RPMI8226 (cell line): ENCODE measurements at places on chromosomes 4 and X.

- peak; percentile 58 for DNase-seq
These were observed 46.9 kb downstream of the JADE3 start for GRCh38 chrX:46959101-46959500.

GRCh38 chrX:71400710-71401109, 34.6 kb downstream of the TAF1 start:
- no peak for DNase-seq

GRCh38 chr4:98662626-98663225, 4.3 kb upstream of the TSPAN5 start:
- peak; percentile 49 for DNase-seq

DNA sequence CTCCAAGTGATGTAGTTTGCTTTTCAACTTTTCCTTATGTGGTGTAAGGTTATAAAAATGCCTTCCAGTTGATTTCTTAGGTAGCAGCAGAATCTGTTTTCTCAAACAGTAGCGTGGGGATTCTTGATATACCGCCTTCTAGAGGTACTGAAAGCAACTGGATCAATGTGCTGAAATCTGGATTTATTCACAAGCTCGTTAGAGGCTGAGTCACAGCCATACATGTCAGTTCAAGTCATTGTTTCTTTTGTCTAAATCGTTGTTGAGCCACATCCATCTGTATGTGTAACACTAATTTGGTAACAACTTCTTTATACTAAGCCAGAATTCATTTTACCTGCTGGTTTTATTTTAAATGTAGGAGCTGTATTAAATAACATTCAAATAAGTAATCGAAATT, 200.0 kb upstream of the MAD2L1 start:
- no peak for DNase-seq

DNA sequence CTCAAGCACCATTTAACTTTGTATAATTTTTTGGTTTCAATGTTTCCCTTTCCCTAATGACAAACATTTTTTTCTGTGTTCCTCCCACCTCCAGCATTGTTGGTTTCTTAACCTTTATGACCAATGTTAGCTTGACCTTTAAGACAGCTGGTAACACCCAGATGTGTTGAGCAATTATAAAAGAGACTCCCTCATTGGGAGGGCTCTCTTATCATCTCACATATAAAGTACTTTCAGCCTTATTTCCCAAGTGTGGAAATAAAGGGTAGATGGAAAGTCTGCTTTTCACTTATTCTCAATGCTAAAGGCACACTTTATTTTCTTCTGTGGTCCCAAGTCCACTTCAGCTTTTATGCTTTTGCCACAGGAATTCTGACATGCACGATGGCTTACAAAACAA, 1420.4 kb downstream of the RAPGEF2 start:
- DNase-seq = no peak

DNA sequence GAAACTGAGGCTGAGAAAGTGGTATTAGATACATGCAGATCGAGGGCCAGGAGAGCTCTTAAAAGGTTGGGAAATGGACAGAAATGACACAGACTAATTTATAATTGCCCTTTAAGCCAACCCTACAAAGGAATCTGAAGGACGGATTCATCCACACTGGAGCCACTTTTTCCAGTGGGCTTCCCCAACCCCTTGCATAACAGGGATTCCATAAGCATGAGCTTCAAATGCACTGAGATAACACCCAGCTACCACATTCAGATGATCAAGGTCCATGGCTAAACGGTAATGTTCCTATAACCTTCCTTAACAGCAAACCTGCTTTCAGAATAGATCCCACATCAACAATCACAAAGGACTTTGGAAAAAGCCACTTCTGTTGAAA, 34.2 kb downstream of the PLAC1 start:
- DNase-seq = no peak
